NCI-H1930 (cell line): ENCODE measurements at places on chromosomes 2 and 18.
A peak's percentile ranks its signal among the peaks of the same experiment; 100 is the strongest.

GRCh38 chr2:98576666-98577312 lies 31.5 kb downstream of the COA5 start:
- no peak for DNase-seq

- no peak for DNase-seq
These were observed 16.8 kb upstream of the MYCN start for GRCh38 chr2:15923597-15923996.

DNA sequence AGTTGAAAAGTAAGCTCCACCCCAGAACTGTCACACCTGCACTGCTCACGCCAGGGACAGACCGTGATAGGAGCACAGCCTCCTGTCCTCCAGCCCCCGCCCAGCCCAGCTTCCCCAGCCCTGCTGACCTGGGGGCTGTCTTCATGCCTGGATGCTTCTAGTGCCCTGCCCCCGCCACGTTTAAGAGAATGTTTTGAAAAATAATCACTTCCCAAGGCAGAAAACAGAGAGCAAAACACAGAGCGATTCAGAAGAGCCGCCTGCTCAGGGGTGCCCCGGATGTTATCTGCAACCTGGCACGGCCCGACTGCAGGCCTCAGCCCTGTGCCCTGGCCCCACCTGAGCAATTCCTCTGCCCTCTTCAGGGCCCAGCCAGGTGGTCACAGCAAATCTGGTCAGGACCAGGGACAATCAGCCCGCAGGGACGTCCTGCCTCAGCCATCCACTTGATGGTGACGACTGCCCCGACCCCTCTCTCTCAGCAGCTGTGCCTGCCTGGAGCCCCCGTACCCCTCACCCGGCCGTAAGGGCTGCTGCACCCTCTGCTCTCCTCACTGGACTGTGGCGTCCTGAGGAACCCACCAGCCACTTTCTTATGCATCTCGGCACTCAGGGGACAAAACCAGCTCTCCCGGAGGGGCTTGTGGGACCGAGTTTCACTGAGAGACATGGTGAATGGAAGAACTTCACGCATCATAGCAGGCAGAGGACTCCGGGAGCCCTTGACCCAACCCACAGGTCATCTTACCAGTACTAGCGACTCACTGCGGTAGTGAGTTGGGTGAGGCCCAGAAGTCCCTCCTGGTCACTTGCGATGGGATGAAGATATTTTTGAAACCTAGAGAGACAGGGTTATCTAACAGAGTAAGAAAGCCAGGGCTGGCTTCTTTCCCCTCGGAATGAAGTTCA lies 30.2 kb downstream of the ADI1 start:
- DNase-seq: no peak

GRCh38 chr2:233915128-233915527 lies 2.0 kb upstream of the TRPM8 start:
- DNase-seq: no peak

DNA sequence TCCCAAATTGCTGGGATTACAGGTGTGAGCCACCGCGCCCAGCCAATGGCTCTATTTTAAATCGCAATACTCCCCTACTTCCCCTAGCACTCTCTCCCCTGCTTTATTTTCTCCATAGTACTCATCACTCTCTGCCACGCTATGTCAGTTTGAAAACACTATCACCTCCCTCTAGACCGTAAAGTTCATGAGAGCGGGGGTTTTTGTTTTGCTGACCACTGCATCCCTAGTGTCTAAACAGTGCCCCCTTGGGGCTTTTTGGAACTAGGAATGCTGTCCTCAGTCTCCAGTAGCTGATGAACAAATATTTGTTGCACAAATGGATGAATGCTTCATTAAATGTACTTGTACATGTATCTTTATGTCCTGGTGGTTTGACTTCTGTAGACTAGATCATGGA lies 44.1 kb downstream of the ATOH8 start:
- DNase-seq: peak; percentile 5

DNA sequence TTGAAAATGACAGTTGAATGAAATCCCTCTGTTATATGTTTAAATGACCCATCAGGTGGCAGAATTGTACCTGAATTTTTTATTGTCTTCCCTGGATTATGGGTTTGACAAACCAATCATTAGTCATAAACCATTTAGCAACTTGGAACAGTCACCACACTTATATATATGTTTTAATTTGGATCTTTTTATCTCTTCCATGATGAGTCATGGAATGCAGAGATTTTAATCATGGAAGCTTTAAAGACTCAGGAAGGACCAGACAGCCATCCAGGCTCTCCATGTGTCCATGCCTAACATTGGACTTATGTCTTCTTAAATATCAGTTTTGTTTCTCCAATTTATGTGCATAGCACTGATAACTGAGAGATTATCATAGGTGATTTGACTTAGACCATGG lies 188.3 kb upstream of the ZSWIM2 start:
- no peak for DNase-seq

DNA sequence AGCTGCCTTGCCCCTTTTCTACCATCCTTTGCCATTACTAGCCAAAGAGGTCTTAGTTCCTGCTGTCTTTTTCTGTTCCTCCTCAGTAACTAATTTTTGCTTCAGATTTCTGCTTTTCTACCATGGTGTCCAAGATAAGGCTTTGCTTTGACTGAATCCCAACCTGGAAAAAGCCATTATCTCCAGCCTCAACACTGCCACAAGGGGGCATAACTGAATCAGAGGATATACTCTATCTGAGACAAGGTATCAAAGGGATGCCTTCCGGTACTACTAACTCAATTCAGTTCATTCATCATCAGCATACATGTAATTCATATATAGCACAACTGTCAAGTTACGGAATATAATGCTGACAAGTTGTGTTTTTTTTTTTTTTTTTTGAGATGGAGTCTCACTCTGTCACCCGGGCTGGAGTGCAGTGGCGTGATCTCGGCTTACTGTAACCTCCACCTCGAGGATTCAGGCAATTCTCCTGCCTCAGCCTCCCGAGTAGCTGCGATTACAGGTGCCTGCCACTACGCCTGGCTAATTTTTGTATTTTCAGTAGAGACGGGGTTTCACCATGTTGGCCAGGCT lies 11.4 kb downstream of the OSGEPL1 start:
- DNase-seq: no peak

DNA sequence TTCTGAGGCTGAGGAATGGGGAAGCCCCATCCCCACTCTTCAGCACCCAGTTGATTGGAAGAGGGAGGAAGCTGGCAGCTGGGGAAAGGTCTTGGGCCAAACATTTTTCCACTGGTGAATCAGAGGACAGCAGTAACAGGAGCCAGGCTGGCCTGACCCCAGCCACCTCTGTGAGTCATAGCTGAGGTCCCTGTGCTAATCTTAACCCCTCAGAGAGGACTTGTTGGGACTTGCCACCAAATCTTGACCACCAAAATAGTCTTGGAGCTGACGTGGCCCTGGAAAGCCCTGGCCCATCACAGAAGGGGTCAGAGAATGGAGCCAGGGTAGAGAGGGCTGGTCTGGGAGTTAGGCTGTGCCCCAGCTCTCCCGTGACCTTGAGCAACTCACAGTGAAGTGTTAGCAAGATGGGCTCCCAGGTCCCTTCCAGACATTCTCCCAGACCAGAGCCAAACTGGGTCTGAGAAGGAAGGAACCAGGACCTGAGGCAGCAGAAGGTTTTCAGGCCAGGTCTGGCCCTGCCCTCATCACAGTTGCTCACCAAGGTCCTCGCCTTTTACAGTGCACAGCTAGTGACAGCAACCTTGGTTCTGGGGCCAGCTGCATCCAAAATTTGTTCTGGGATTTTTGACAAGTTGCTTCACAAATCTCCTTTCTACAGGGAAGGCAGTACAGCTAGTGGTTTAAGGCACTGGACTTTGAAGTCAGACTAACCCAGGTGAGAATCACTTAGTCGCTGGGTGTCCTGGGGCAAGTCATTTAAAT lies 266.6 kb downstream of the CYP26B1 start:
- no peak for DNase-seq

DNA sequence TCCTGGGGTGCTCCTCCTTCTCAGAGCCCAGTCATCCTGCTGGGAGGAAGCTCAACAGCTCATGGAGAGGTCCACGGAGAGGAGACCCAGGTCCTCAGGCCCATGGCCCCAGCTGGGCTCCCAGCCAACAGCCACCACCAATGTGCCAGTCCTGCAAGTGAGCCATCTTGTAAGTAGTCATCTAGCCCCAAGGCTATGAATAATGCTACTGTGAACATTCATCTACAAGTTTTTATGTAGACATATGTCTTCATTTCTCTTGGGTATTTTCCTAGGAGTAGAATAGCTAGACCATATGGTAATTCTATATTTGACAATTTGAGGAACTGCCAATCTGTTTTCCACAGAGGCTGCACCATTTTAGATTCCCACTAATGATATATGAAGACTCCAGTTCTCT lies 166.1 kb downstream of the MTCL1 start:
- no peak for DNase-seq

DNA sequence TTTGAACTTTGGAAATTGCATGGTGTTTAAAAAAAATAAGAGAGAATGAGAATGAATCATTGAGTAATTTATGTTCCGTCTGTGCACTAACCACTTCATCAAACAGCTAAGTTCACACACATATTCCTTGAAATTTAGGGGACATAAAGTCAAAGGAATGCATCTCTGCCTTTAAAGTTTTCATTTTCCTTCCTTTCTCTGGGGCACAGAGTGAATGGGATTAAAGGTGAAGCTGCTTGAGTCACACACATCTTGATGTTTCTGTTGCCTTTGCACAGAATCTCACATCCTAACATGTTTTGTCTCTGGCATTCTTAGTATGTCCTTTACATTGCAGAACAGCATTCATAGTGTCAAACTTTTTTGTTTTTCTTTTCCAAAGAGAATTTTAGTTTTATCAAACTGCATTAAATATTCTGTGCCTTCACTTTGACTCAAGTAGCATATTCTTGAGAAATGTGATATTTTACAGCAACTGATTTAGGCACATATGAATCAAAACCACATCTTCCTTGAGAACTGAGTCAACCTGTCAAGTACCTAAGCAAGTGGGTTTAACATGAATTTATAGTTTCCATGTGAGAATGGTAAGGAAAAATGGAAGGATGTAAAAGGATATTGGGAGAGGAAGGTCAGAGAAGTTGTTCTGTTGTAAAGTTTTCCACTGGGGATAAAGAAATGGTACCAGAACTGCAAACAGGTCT lies 169.1 kb upstream of the THUMPD2 start:
- no peak for DNase-seq

DNA sequence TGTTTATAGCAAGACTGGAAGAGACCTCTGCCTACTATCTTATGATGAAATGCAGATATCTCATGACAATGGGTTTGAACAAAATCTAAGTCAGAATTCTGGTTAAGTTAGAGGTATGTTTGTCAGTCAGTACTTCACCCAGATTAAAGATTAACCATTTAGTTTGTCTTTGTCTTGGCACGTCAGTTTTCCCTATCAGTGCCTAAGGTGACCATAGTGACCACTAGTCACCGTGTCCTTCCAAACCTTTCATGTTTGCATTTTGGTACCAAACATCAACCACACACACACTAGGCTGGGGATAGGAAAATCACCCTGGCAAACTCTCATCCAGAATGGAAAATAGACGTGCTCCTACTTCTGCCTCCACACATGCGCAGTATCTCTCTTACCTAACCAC lies 248.9 kb downstream of the PIEZO2 start:
- DNase-seq: no peak

GRCh38 chr18:46407486-46408166 lies 249.4 kb downstream of the LOXHD1 start:
- no peak for DNase-seq

DNA sequence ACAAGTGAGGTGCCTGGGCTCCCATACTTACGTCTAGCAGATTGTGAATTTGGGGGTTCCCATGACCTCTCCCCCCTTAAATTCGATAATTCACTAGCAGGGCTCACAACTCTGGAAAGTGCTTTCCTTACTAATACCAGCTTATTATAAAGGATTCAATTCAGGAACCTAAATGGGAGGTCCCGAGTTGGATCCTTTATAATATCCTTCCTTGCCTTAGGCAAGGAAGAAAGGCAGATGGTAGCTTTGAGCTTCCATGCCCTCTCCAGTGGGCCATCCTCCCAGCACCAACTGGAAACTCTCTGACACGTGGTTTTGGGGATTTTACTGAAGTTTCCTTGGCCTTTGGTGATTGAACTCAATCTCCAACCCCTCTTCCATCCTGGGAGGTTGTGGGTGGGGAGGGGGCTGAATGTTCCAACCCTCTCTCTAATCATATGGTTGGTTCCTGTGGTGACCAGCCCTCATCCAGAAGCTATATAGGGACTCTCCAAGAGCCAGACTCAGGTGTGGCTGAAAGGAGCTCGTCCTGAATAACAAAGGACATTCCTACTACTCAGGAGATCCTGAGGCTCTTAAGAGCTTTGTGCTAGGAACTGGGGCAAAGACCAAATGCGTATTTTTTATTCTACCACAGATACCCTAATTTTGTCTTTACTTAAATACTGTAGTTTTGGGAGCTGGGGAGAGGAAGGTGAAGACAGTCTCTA lies 62.2 kb downstream of the HAUS1 start:
- no peak for DNase-seq

DNA sequence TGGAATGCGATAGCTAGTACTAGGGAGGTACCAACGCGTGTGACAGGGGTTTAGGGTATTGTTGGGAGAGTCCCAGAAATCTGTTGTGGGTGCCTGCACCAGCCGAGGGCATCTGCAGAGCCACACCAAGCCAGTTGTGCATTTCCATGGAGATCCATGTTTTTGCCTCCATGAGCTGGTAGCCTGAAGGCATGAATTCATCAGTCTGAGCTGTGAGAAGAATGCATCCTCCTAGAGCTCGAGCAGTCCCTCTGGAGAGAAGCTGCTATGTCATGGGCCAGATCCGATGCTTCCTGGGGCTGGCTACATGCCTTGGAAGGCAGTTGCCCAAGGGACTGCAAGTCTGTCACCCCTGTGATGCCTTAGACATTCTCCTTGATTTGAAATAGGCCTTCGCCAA lies 57.9 kb downstream of the LIPG start:
- no peak for DNase-seq

DNA sequence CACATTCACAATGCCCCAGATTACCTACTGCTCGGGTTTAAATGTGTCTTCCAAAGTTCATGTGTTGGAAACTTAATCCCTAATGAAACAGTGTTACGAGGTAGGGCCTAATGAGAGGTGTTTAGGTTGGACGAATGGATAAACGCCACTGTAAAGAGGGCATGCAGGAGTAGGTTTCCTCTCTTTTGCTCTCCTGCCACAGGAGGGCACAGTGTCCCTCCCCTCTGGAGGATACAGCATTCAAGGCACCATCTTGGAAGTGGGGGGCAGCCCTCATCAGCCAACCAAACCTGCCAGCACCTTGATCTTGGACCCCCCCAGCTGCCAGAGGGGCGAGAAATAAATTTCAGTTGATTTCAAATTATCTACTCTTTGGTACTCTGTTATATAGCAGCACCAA lies 103.5 kb downstream of the TSHZ1 start:
- DNase-seq: peak; percentile 8

- DNase-seq: no peak
These were observed 300.9 kb downstream of the ARHGAP15 start for GRCh38 chr2:143429932-143430679.
